ENCODE measurements at places on chromosomes 12 and 14.

DNA sequence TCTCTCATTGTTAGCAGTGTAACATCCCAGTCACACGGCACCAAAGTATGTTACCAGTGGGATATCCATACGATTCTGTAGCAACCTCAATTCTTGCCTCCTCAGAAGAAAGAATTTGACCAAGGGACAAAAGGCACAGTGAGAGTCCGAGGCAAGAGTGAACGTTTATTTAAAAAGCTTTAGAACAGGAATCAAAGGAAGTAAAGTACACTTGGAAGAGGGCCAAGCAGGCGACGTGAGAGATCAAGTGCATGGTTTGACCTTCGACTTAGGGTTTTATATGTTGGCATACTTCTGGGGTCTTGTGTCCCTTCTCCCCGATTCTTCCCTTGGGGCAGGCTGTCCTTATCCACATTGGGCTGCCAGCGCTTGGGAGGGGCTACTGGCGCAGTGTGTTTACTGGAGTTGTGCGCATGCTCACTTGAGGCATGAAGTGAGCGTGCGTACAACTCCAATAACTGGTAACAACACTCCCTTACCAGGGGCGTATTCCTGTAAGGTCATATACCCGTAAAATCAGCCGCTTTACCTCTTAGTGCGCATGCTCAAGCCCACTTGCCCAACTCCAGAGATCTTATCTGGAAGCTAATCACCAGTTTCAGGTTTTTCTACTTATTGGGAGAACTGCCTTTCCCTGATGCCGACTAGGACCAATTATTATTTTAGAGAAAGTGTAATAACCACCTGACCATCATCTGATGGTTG, 71.7 kb downstream of the FAR2 start:
- no peak for DNase-seq

GRCh38 chr14:55781046-55781445, 201.0 kb downstream of the KTN1 start:
- DNase-seq = no peak

- no peak for DNase-seq
Observed at GRCh38 chr12:30696486-30696885, 817 bp upstream of the IPO8 start.

DNA sequence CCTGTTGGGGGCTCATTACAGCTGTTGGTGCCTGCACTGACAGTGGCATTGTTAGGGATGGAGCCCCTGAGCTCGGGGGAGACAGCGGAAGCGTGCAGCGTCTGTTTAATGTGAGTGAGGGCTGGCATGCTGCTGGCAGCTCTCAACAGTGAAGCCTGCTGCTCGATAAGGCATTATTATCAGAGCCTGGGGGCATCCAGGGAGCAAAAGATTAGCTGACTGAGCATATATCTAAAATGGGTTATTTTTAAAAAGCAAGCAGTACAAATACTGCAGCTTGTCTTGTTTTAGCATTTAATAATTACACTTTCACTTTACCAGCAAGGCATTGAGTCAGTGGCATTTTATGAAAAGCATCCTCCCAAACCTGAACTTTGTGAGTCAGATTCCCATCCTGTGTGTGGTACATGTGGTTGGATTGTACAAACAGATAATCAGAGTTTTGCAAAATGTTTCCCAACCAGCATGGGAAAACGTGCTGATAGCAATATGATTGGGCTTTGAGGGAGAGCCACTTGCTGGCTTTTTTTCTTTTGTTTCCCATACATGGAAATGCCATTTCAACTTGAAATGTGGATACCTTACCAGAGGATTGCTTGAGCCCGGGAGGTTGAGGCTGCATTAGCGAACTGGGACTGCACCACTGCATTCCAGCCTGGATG, 150.8 kb downstream of the PRKCH start:
- no peak for DNase-seq

GRCh38 chr14:72000907-72001306, 68.7 kb downstream of the RGS6 start:
- no peak for DNase-seq

GRCh38 chr12:29691161-29691854, 92.4 kb downstream of the TMTC1 start:
- no peak for DNase-seq

GRCh38 chr12:47766502-47767215, 6.4 kb upstream of the SLC48A1 start:
- no peak for DNase-seq

GRCh38 chr12:104555648-104556047, 98.9 kb downstream of the CHST11 start:
- DNase-seq = no peak

- no peak for DNase-seq
Observed at GRCh38 chr14:66650491-66650911, 142.6 kb downstream of the GPHN start.

DNA sequence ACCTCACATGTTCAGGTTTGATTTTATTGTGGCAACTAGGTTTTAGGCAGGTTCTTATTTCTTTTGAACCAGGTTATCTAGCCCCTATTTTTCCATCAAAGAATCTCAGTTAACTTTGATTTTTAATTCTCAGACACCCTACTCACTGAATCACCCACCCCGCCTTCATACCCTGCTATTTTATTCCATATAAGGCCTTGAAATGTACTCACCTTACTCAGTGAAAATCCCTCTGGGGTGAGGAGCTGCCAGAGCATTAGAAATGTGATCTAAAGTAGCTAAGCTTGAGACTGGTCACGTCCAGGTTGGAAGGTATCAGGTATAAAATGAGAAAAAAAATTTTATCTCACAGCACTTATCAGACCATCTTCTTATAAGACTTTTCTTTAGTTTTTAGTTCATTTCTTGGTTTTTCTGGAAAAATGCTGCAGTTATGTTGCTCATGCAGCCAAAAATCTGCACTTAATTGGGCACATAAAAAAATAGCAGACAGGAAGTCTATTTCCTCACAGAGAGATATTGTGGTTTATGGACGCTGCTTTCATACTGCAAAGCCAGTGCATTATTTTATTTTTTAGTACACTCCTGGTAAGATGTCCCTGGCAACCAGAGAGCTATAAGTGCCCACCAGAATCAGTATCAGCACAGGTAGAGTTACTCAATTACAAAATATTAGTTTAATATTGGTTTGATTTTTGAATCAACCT, 101.5 kb upstream of the CCDC91 start:
- no peak for DNase-seq

DNA sequence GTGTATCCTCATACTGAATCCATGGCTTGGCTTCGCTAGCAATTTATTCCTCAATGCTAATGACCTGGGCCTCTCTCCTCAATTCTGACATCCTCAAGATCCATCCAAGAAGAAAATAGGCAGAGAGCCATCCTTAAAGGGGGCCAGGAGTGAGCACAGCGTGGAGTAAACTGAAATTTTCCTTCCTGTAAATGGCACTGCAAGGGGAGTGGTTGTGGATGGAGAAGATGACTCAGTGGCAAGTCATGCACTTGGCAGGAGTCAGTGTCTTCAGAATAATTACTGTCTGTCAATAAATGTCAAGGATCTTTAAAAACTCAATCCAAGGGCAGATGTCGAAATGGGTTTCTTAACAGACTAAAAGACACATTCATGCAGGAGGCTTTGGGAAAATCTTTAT, 88.0 kb upstream of the TMEM132C start:
- no peak for DNase-seq

- no peak for DNase-seq
Observed at GRCh38 chr14:76138119-76138757, 13.5 kb upstream of the GPATCH2L start.

- DNase-seq = no peak
Observed at GRCh38 chr14:42429401-42429800, 822.7 kb downstream of the LRFN5 start.

DNA sequence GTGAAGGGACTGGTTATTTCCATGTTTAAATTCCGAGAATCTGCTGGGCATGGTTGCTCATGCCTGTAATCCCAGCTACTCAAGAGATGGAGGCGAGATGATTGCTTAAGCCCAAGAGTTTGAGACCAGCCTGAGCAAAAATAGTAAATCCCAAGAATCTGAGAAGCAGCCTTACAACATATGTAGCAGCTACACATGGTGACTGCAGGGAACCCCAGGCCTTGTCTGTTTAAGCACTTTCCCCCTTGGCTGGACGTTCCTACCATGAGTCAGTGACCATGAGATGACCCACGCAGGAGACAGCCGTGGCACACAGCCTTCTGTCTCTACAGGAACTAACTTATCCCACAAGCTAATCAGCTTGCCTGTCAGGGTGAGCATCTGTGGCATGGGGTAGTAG, 5.5 kb upstream of the SLC24A4 start:
- no peak for DNase-seq

- DNase-seq = no peak
Observed at GRCh38 chr12:13534645-13535398, 338.3 kb downstream of the EMP1 start.

- DNase-seq = no peak
Observed at GRCh38 chr14:99601361-99601831, 2.6 kb downstream of the CCDC85C start.

DNA sequence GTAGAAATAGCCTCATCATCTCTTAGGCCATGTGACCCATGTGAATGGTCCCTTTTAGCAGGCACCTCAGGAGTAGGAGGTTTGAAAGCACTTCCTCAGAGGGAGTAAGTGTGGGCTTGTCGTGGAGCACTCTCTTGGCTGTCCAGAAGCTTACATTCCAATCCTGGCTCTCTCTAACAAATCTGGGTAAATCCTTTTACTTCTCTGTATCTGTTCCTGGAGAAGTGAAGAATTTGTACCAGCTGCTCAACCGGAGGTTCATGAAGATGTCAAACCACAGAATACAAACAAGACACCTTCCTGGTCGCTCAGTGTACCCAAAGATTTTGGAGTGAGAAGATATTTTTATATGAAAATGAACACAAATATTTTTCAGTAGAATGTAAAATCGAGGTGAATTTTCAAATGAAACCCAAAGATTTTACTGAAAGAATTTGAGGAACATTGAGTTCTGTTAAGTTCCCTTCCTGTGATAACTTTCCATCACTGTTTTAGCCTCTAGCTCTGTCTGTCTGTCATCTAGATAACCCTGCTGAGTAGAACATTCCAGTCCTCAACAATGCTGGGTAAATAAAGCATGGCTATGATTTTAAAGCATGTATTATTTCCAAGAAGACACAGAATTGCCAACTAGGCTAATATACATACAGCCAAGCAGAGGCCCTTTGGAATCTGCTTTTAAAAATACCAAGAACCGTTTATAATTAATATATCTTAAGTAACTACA, 263.9 kb upstream of the RGS6 start:
- no peak for DNase-seq

Measured in stimulated activated CD8-positive, alpha-beta memory T cell treated with anti-CD3 and anti-CD28 coated beads, Interleukin-15, amount 100 ng/mL, for 1 hour (primary cell).